NCI-H460 (cell line): ENCODE measurements at places on chromosomes 7 and 10. TPM values are rescaled to one million over a fixed set of nuclear protein-coding genes. Genes with fewer than 3 reads are reported as not detected.

- DNase-seq, result no peak
These were observed 37.0 kb downstream of the PDGFA start for GRCh38 chr7:482521-483083.

DNA sequence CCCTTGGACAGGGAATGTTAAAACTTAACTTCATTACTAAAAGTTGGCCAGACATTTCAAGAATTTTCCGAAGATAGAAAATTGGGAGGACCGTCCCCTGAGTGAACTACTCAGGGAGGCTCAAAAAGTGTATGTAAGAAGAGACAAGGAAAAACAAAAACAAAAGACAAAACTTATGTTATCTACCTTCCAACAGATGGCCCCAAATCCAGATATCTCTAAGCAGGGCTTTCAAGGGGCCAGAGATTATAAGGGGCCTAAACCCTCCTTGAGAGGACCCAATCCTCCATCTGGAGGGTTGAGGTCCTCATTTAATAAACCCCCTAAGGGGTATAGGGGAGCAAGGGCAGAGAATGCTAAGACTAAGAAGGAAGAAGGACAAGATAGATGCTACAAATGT is 203.6 kb downstream of the SH2D4B start:
- DNase-seq, result no peak

DNA sequence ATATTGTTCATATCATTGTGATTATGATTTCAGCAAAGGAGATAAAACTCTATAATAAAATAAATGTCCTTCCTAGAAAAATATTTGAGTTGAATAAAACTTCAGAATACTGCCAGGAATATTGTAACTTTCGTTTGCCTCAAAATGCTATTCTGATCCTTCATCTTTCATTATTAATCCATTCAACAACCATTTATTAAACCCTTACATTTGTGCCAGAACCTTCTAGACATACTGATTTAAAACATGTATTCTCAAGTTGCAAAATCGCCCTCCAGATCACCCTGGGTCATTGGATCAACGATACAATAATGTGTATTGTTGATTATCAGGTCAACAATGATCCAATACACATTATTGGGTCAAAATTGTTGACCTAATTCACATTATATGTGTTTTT is 759.8 kb downstream of the CNTNAP2 start:
- no peak for DNase-seq

DNA sequence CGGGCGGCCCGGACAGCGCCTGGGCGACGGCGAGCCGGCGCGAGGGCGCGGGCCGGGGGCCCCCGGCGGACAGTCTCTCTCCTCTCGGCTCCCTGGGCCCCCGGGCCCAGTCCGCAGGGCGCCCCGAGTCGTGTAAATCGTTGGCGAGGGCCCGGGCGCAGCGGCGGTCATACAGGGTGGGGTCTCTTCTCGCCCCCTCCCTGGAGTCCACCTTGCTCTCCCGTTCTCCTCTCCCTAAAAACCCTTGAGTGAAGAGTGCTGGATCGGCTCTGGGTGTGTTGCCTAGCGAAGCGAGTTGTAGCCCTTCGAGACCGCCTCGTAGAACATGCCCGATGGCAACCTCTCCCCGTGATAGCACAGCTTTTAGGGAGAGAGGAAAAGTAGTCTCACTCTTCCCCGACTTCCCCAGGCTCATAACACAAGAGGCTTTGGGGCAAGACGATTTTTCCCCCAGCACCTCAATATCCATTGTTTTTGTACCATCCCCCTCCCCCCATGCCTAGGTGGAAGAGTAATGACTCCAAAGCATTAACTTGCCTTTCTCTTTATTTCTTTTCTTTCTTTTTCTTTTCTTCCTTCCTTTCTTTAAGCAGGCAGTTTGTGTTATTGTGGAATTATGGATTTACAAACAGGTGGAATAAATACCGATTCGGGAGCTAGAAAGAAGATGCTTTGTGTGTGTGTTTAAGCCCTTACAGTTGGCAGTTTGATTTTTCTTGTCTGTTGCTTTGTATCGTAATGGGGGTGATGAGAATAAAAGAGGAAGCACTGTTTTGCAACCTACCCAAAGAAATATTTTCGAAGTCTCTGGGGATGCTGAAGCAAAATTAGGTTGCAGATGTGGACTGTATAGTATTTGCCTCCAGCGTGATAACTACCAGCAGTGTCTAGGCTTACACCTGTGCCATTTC is 822 bp downstream of the SHOC2 start:
- DNase-seq, result peak; percentile 34

DNA sequence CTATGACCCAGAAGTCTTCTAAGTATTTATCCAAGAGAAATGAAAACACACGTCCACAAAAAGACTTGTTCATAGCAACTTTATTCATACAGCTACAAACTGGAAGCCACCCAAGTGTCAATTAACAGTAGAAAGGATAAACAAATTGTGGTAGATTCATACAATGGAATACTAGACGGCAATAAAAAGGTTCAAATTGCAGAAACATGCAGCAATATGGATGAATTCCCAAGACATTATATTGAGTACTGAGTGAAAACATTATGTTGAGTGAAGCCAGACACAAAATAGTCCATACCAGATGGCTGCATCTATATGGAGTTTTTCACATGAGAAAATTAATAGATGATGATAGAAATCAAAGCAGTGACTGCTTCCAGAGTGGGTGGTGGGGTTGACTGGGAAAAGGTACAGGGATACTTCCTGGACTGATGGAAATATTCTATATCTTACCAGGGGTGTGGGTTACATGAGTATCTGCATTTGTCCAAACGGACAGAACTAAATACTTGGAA is 292.0 kb downstream of the FGFR2 start:
- DNase-seq, result no peak

DNA sequence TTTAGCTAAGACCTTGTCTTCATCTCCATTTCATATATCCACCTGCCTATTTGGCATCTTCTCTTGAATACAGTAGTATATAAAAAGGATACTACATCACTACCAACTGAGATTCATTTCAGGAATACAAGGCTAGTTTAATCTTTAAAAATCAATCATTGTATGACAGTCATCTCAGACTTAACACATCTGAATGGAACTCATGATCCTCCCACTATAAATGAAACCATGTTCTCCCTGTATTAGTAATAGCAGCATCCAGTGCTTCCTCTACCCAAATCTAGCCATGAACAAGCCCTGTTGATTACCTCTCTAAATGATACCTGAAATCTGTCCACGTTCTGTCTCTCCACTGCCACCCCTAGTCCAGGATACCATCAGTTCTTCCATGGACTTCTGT is 196.2 kb downstream of the CDK14 start:
- no peak for DNase-seq

DNA sequence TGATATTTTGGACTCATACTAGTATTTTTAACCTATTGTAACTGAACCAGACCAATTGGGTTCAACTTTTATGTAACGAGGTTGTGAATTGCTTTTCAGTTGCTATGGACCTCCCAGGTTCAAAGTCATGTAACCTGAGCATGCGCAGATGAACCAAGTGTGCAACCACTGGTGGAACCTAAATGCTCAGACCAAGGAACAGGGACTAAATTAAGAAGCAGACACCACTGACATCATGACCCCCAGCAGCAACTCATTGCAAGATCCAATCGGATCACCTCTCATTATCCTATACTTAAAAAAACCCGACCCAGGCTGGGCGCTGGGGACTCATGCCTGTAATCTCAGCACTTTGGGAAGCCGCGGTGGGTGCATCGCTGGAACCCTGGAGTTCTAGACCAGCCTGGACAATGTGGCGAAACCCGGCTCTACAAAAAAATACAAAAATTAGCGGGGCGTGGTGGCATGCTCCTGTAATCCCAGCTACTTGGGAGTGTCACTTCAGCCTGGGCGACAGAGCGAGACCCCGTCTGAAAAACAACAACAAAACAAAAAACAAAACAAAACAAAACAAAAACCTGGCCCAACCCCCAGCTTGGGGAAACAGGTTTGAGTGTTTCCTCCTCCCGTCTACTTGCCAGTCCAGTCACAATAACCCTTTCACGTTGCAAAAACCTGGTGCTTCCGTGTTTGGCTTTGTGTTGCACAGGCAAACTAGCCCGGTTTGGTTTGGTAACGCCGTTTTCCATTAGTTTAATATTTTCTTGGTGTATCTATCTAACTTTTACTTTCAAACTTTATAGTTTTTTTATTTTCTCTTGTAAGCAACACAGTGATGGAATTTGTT is 11.3 kb upstream of the ZNF518A start:
- DNase-seq, result no peak

- DNase-seq, result no peak
These were observed 5.5 kb downstream of the GSTO1 start for GRCh38 chr10:104259999-104260774.

DNA sequence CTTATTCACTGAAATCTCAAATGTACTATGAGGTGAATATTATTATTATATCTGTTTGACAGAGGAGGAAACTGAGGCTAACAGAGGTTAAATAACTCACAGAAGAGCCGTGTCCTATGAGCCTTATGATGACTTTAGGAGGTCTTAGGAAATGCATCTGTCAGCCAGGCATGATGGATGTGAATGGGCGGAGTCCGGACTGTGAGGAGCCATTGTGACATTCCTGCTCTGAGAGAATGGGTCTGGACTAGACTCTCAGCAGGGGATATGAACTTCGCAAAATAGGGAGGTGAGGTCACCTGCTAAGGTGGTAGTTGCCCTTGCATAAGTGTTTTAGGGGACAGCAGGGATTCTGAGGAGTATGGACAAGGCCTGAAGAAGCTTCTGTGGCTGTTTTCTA is 153.6 kb downstream of the TMEM178B start:
- no peak for DNase-seq

GRCh38 chr10:5323446-5323845 is 41.3 kb upstream of the UCN3 start:
- no peak for DNase-seq

DNA sequence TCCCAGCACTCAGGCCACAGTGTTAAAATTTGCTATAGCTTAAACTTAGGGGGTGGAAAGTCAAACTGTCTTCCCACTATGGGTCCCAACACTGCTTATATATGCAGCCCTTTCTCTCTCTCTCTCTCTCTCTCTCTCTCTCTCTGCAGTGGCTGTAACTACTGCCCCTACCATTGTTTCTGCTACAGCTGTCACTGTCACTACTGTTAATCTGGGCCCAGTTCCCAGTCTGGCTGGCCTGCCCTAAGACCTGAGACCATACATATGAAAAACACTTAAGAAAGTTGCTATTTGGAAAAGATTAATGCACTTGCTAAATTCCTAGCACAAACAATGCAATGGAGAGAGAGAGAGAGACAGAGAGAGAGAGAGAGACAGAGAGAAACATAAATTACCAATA is 78.6 kb downstream of the THSD7A start:
- no peak for DNase-seq

- no peak for DNase-seq
These were observed 1142.9 kb downstream of the SORCS3 start for GRCh38 chr10:105783936-105784483.

GRCh38 chr7:159097661-159098423 is 46.8 kb downstream of the VIPR2 start:
- no peak for DNase-seq

- no peak for DNase-seq
These were observed 3.8 kb downstream of the GRM3 start for GRCh38 chr7:86647385-86648094.

DNA sequence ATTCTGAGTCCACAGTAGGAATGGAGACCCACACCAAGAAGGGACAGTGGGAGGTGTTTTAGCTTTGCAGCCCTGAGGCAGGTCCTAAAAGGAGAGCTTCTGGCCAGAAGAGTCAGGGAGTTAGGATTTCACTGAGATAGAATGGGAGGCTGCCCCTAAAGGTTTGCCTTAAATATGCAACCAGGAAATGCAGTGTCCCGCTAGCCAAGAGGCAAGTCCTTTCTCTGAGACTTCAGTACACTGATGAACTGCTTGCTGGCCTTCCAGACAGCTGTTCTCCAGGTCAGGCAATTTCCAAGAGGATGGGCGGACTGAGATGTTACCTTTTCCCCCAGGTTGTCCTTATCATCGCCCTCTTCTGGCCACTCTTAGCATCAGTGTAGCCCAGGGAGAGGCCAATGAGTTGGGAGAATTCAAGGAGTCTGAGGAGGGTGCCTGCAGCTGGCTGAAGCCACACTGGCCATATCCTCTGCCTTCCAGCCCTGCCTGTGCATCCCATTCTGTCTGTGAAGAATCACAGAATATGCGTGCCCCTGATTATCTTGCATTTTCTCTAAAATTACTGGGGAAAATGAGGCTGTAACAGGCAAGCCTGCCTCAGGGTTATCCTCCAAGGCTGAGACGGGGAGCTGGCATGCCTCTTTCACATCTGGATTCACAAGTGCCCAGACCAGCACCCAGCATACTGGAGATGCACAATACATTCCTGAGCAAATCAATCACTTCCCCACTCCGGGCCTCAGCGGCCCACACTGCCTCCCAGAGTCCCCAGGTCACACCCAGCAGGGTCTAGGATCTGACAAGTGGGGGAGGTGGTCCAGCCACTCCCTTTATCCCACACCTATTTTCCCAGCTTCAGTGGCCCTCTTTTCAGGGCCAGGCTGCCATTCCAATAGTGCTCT is 2.4 kb downstream of the TLL2 start:
- peak; percentile 44 for DNase-seq

GRCh38 chr10:119415536-119416503 is 126.7 kb downstream of the RGS10 start:
- no peak for DNase-seq

- no peak for DNase-seq
These were observed 37.2 kb upstream of the CDH23 start for GRCh38 chr10:71359364-71360046.

DNA sequence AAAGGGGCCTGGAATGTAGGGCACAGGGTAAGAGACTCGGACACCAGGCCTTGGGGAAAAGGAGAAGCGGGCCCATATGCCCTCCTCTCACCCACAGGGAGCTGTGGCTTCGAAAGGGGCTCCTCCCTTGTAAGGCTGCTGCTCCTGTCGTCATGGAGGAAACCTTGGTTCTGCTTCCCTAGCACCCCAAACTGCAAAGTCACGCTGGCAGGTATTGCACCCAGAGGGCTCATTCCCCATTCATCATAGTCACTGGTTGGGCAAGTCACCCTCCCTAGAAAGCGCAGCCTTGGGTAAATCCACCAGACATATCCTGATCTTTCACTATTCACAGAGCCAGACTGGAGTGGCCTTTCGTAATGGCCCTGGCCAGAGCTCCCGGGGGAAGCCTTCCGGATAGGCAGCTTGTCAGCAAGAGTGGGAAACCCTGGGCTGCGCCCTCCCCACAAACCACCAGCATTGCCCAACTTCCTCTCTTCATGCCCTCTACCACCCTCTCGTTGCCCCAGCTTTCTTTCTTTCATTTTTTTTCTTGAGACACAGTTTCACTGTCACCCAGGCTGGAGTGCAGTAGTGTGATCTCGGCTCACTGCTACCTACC is 121.0 kb downstream of the HIP1 start:
- DNase-seq, result peak; percentile 19

Gene ANXA8
- total RNA-seq, result not detected in 2 replicates

Gene CELF2
- 0.14 and 0.27 TPM in 2 replicates for total RNA-seq

Gene HOXA10
- 9.8 and 11.9 TPM in 2 replicates for total RNA-seq

Gene CFAP70
- 0.15 and 0.32 TPM in 2 replicates for total RNA-seq

Gene GDI2
- total RNA-seq, result 250 and 279 TPM in 2 replicates

Gene CALHM1
- not detected in 2 replicates for total RNA-seq

Gene HTR5A
- not detected in 2 replicates for total RNA-seq

Gene NAT16
- 0.09 TPM in 1 of 2 replicates, not detected in the other for total RNA-seq

Gene TFPI2
- total RNA-seq, result 976 and 998 TPM in 2 replicates

Gene ELN
- not detected in 2 replicates for total RNA-seq

Gene ACSL5
- total RNA-seq, result not detected in 2 replicates

Gene C10orf88
- total RNA-seq, result 13.5 and 14.6 TPM in 2 replicates
